ENCODE measurements at places on chromosomes 4 and X. TPM values are rescaled to one million over a fixed set of nuclear protein-coding genes. Genes with fewer than 3 reads are reported as not detected.

- DNase-seq: no peak
Measured at GRCh38 chrX:134377537-134377936, 82.4 kb upstream of the HPRT1 start.

DNA sequence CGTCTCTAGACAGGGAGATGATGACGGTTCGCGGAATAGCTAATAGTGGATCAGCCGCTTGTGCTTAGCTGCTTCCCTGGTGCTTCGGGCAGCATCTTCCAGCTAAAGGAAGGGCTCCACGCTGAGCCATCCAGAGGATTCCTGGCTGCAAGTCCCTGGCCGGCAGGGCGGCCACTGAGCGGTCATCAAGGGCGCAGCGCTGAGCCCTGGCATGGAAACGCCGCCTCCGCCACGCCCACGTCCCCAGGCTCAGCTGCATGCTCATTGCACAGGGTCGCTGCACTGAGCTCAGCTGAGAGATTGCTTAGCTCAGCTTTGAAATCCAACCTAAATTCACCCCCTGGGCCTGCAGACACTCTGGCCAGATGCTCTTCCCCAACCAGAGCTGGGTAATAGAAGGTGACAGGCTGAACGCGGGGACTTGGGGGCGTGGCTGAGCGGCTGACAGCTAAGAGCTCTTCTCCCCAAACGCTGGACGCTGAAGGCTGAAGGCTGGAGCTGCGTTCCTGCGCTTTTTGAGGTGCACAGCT, 118.2 kb upstream of the KIT start:
- no peak for DNase-seq

- DNase-seq: no peak
Measured at GRCh38 chrX:47191806-47192401, 1.7 kb upstream of the UBA1 start.

DNA sequence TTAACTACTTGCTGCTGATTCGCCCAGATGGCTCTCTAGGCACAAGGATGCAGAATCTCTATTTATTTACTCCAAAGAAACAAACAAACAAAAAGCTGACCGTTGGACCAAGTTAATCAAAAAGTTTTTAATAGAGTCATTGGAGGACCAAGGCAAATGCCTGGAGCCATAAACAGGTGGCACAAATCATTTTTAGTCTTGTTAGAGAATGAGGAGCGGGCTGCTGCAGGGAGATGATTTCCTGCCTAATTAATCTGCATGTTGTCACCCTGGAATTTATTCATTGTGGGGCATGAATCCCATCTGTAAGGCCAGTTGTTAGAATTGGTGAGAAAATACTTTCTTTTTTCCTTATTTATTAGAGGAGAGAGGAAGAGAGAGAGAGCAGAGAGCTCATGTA, 147.4 kb upstream of the GATB start:
- DNase-seq: no peak

Gene RIPPLY1
- total RNA-seq: not detected

Gene EGF
- 0.23 TPM for total RNA-seq

Gene NMU
- total RNA-seq: 0.40 TPM
